ENCODE measurements at places on chromosomes 12 and 14.

DNA sequence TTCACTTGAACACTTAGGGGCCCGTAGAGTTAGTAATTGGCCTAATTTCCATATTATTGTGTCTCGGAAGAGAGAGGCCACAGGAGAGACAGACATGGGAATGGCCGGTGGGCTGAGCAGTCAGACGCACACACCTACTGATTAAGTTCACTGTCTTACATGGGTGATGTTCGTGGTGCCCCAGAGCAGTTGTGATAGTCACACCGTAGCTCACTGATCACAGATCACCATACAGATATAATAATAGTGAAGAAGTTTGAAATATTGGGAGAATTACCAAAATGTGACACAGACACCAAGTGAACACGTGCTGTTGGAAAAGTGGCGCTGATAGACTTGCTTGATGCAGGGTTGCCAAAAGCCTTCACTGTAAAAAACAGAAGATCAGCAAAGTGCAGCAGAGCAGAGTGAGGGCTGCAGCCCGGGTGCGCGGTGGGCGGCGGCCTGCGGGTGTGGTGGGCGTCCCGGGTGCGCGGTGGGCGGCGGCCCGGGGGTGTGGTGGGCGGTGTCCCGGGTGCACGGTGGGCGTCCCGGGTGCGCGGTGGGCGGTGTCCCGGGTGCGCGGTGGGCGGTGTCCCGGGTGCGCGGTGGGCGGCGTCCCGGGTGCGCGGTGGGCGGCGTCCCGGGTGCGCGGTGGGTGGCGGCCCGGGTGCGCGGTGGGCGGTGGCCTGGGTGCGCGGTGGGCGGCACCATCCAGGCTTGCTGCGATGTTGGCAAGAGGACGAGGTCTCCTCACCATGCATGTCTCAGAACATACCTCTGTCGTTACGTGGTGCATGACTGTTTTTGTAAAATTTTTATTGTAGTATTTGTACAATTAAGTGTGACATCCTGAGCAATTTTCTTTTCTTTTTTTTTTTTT, 34.3 kb upstream of the TEX22 start:
- DNase-seq, result no peak

- DNase-seq, result no peak
Observed at GRCh38 chr12:87259391-87259790, 769.8 kb downstream of the C12orf50 start.

DNA sequence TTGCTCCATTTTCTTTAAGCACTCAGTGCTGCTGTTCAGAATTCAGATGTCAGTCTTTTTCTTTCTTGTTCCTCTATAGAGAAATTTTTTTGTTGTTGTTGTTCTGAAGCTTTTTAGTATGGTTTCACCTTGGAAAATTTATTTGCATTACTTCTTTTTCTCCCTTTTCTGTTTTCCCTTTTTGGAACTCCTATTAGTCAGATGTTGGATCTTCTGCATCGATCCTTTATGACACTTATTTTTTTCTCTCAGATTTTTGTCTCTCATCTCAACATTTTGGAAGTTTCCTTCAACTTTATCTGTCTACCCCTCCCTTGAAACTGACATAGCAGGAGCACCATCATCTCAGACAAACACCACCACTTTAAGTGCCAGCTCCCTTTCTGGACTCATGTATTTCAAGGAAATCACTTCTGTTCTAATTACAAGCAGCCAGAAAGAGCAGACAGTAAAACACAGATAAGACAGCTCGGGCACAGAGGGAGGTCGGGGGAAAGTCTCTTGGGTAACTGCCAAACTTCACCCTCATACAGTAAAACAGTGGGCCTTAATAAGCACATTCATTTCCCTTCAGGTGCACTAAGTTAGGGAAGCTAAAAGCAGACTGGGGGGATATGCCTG, 222.7 kb upstream of the PLXNC1 start:
- no peak for DNase-seq

- no peak for DNase-seq
Observed at GRCh38 chr12:43338848-43339526, 213.0 kb downstream of the ADAMTS20 start.

DNA sequence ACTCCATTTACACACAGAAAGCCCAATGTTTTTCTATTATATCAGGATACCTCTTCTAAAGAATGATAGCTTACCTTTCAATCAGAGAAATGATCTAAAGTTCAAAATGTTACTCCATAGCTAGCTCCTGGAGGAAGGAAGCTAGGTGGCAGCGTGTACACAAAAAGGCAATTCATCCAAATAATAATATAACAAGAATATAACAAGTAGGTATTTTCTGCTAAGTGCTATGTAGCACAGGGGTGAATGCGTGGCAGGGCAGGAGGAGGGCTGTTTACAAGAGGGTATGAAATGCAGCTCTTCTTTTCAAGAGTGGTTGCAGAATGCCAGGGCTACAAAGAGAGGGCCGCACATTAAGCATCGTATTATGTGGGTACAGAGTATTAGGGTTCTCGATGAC, 663 bp upstream of the SNAPC1 start:
- no peak for DNase-seq

- no peak for DNase-seq
Observed at GRCh38 chr14:24271134-24271833, at the start of gene RABGGTA. Gene RABGGTA, minus strand, starts transcription at chr14:24271597. Its CDS starts 482 bp downstream, at chr14:24271115.

- no peak for DNase-seq
Observed at GRCh38 chr12:52214421-52214802, 18.6 kb upstream of the KRT7 start.

DNA sequence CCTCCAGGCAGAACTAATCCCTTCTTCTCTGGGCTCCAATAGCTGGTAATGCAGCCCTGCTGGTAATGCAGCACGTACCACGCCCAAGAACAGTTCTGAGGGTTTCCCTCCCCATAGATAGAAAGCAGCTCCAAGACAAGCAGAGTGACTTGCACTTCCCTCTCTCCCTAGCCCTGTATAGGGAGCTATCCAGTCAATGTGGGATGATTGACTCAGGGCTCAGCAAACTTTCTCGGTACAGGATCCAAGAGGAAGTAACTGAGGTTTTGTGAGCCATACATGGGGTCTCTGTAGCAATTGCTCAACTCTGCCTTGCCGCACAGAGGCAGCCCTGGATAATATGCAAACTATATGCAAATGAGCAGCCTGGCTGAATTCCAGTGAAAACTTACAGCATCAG, 15.5 kb upstream of the FKBP4 start:
- DNase-seq, result no peak

GRCh38 chr12:54214553-54215406, 26.0 kb upstream of the SMUG1 start:
- DNase-seq, result no peak
